IMR-90 (cell line): ENCODE measurements at places on chromosomes 12 and 14. TPM values are rescaled to one million over a fixed set of nuclear protein-coding genes. Genes with fewer than 3 reads are reported as not detected.
A peak's percentile ranks its signal among the peaks of the same experiment; 100 is the strongest.

The KRT79 gene
- total RNA-seq: under 0.01 TPM in 1 of 2 replicates, not detected in the other

The LRRC43 gene
- total RNA-seq: 0.36 TPM in 1 of 2 replicates, not detected in the other

The LRCOL1 gene
- 0.28 TPM in 1 of 2 replicates, not detected in the other for total RNA-seq

The ABCC9 gene
- 5.6 and 6.6 TPM in 2 replicates for total RNA-seq

The MMP19 gene
- 8.6 and 9.9 TPM in 2 replicates for total RNA-seq

The PLEKHG7 gene
- total RNA-seq: under 0.01 TPM in 1 of 2 replicates, not detected in the other

The CIT gene
- 21.0 and 23.1 TPM in 2 replicates for total RNA-seq

The HOXC5 gene
- total RNA-seq: not detected in 2 replicates

The TMEM260 gene
- 11.5 and 13.3 TPM in 2 replicates for total RNA-seq

The TMEM121 gene
- total RNA-seq: 2.7 and 3.9 TPM in 2 replicates

The ASPG gene
- total RNA-seq: not detected in 2 replicates

DNA sequence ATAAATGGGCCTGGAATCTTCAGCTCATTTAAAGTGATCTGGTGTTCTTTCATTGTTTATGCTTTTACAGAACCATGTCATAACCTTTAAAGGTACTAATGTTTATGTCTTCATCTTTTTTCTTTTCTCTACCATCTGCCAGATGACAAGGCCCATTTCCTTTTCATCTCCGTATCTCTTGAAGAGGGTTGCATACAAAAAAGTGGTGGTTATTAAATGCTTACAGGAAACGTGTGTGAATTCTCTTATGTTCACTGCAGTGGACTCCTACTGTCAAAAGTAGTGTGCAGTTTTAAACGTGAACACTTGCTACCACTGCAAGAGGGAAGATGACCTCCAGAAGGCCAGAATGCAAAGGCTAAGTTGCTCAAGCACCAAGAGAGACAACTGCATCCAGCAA is 91.4 kb downstream of the TTC7B start:
- no peak for DNase-seq

- DNase-seq: no peak
These were observed 3.5 kb downstream of the MED13L start for GRCh38 chr12:116273813-116274550.

DNA sequence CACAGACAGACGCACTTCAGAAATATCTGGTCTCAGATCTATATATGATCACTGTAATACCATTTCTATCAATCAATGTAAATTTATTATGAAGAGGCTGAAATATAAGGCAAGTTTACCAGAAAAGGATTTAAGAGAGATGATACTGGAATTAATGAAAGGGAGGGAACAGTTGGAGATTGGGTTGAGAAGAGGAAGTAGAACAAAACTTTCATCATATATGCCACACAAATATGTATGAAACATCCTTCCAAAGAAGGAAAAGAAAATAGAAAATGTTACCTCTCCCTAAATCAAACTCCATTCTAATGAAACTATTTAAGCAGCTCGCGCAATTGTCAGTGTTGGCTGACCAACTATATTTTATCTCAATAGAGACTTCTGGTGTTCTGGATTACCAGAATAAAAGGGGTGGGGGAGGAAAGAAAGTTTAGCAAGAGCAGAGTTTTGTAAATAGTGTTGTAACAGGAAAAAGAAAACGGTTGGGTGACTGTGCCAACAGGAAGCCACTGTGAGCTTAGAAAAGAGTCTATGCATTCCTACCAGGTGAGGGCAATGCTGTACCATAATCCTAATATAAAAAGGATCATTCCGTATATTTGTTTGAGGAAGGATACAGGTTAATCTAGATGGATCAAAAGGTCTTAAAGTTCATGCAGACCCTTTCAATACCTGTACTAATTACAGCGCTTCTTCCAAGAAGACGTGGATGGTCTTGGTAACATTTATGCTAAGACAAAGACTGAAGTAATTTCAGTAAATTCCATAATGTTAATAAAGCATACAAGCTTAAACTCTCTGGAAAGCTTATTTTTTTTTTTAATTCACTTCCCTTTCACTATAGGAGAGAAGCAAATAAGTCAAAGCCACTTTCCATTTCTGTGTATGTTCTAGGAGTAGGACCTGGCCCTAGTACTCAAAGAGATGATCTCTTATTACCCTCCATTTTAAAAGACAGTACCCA is 14.5 kb upstream of the LLPH start:
- peak; percentile 75 for DNase-seq

DNA sequence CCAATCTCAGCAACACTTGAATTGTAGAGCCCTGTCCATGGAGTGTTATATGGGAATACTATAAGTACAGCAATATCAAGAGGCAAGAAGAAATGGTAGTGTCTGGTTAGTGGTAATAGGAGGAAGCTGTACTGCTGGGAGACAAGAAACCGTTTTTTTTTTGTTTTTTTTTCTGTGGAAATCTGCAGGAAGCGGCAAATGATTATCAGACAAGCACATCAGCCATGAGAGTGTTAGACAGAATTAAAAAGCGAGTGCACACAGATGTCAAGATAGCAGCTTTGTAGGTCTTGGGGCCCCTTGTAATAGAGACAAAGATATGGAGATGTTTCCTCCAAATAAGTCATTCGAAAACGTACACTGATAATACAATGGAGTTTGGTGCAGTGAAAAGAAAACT is 6.7 kb downstream of the TESPA1 start:
- no peak for DNase-seq

- DNase-seq: no peak
These were observed 143.4 kb downstream of the SLC8A3 start for GRCh38 chr14:70045310-70045709.

- no peak for DNase-seq
These were observed 80.3 kb upstream of the PWP1 start for GRCh38 chr12:107605293-107605692.

- DNase-seq: no peak
These were observed 708.8 kb downstream of the RERGL start for GRCh38 chr12:17381211-17381610.

- DNase-seq: peak; percentile 94
These were observed 9.9 kb downstream of the GPRC5A start for GRCh38 chr12:12901158-12901791.

DNA sequence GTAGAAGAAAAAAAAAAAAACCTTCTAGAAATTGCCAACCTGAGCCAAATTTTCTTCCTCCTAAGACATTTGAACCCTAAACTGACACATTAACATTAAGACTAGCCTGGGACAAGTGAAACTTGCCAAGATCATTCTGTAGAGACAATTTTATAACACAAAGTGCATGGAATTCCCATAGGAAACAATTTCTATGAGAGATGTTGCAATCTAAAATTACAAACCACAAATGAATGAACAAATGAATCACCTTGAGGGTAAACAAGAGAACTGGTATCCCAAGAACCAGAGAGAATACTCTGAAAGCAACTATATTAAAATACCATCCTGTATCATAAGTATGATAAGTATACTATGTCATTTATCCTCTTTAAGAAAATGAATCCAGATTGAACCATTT is 165.3 kb downstream of the DICER1 start:
- DNase-seq: no peak

DNA sequence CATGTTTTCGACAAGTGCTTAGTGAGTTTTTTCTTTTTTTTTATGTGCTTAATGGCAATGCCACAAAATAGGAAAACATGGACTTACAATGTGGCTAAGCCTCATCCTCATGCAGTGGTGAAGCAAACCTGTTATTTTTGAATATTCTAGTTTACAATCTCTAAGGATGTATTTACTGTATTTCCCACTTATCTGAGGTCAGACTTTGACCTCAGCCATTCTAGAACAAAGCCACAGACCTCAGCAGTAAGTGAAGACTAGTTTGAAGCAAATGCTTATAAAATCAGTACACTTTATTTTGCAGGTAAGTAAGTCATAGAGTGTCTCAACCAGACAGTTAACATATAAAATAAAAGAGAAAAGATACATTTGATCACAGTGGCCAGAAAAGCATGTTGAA is 130.1 kb downstream of the CCDC91 start:
- DNase-seq: no peak

DNA sequence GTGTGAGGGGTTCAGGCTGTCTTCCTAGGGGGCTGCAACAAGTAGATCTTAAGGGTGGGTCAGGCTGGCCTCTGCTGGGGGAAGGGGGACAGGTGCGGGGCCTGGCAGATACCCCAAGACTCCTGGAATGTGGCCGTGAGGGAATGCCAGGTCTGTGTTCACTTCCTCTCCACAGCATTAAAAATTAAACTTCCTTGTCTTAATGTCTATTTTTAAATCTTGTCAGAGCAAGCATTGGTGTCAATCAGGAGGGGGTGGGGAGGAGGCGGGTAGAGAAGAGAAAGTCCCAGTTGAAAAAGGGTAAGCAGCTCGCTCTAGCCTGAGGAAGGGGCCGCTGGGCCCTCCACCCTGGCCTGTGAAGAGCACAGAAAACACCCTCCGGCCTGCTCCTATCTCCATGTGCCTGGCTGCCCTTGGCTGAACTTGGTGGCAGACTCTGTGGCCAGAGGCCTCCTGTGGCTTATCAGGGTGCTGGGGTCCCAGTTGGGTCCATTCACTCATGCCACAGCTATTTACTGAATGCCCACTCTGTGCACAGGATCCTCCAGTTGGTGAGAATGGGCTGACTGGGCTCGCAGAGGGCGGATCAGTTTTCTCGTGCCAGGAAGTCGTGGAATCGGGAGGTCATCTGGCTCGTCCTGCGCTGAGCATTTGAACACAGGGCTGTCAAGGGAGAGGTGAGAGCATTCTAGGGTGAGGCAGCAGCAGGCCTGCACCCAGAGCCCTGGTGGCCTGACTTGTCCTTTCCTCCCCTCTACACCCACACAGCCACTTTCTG is 128.8 kb downstream of the TSPAN9 start:
- DNase-seq: peak; percentile 17

- DNase-seq: no peak
These were observed 22.0 kb upstream of the VWF start for GRCh38 chr12:6146509-6146908.

DNA sequence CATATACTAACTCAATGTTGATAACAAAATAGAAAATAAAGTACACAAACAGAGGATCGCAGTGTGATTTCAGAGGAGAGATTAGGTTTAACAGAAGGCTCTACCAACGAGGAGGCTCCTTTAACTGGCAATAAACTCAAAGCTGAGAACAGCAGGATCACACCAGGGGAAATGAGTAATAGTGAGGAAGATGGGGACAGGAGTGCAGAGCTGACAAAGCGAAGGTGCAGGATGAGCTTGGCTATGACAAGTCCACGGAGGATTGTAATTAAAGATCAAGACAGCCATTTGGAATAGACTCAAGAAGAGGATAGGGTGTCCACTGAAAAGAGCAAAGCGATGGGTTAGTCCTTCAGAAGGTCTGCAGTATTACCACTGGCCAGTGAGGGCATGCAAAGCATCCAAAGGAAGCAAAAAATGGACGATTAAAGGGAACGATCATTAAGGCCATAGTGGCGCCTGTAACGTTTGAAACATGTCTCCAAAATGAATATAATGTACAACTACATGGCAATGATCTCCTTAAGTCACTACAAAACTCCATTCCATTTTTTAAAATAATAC is 85.3 kb downstream of the GRIN2B start:
- DNase-seq: no peak
